ENCODE measurements at places on chromosomes 2 and 18.

DNA sequence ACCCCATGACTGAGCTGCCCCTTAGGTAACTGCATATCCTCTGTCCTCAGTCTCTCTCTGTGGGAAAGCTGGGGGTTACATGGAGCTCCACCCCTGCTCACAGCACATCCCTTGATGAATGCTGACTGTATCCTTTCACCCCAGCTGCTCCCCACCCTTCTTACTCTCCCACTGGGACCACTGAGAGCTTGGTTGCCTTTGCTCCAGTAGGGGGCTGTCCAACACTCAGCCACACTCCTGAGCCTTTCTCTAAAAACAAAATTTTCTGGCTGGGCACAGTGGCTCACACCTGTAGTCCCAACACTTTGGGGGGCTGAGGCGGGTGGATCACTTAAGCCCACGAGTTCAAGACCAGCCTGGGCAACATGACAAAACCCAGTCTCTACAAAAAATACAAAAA is 89.2 kb upstream of the MSH2 start:
- DNase-seq, result no peak

GRCh38 chr18:56627991-56628390 is 10.4 kb downstream of the TXNL1 start:
- DNase-seq, result no peak

DNA sequence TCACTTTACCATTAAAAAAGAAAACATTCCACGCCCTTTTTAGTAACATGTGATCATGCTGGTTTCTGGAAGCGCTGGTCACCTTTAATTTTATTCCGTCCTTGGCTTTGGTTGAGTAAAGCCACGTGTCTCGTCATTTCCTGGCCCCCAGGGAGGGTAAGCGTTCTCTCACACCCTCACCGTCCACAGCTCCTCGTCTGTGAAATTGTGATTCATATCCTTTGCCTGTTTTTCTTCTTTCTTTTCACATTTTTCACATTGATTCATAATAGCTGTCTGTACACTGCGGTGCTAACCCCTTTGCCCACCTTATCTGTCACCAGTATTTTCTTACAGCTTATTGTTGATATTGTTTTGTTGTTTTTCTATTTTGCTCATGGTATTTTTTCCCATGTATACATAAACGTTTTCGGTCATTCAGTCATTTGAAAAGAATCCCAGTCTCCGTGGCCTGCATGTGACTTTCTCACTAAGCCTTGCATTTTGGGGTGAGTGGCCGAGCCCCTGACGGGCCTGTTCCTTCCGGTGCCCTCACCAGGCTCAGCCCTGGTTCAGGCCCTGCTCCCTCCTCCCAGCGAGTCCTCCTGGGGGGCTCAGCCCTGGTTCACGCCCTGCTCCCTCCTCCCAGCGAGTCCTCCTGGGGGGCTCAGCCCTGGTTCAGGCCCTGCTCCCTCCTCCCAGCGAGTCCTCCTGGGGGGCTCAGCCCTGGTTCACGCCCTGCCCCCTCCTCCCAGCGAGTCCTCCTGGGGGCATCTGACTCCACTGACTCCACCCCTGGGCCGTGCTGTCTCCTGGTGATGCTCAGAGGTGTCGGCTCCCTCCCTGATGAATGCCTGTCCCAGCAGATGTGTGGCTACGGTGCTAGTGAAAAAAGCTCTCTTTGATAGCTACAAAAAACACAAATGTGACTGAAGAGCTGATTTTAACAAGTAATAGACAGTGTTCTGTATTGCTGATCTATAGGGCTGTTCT is 249.7 kb upstream of the PXDN start:
- DNase-seq, result peak; percentile 80

- DNase-seq, result no peak
Measured at GRCh38 chr2:237661799-237662328, 34.5 kb downstream of the LRRFIP1 start.

GRCh38 chr2:26723991-26724750 is 31.6 kb downstream of the KCNK3 start:
- peak; percentile 59 for DNase-seq

Measured in fibroblast of skin of right biceps (primary cell).